ENCODE measurements at places on chromosomes 4 and X.

- no peak for DNase-seq
Observed at GRCh38 chrX:97311066-97311778, 427.5 kb downstream of the RPA4 start.

DNA sequence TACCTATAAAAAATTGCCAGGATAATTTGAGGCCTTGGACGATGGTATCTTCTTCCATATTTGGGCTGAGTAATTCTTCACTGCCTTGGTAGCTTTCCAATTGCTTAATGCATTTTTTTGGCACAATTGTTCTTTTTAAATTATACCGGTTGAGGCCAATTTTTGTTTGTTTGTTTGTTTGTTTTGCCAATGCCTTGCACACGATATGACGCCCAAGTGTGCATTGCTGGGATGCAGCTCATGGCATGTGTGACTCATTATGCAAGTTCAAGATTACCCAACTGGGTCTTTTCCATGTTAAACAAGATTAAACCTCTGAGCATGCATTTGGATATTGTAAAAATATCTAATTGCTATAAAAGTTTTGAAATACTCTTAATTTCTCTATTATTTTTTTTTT, 71.1 kb upstream of the KCNIP4 start:
- DNase-seq, result no peak

- DNase-seq, result no peak
Observed at GRCh38 chrX:133544115-133544514, 128.8 kb upstream of the GPC4 start.

DNA sequence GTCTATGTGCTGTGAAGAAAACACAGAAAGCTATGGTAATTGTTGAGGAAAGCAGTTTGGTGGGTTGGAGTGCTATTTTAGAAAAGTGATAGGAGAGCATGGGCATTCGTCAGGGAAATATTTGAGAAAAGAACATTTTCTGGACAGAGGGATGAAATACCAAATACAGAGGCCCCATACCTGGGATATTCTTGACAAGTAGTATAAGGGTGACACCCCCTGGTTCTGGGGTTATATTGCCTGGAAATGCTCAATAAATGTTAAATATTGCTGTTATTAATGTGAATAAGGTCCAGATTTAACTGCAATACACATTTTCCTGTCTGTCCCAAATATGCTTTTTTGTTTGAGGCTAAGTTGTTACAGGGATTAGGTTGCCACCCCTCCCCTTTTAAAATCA, 42.9 kb downstream of the WWC2 start:
- no peak for DNase-seq
